Stomach (tissue), 19 donors: ENCODE measurements at places on chromosomes 16 and 17.

DNA sequence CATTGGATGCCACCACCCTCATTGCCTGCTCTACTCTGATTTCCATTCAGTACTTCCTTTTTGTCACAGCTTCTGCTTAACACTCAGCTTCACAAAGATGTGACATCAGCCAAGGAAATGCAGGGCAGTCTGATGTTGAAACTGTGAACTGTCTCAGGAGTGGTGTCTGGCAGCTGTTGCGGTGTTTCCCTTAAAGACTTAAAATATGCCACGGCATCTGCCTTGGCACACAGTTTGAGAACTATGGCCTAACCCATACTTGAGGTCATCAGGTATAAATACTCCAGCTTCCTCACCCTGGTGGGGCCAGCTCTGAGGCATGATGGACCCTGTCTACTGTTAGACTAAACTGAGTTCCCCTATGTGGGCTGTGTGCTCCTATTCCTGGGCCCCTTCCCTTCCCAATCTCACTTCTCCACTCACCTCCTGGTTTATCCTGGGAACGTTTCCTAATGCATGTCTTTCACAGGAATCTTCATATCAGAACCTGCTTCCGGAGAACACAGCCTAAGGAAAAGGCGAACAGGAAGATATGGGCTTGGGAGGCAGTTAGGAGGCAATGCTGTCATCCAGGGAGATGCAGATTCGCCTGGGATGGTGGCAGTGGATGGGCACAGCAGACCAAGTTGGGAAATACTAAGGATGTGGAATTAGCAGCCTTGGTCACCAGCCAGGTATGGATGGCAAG is 96.5 kb downstream of the WSCD1 start:
- DNase-seq, result no peak

GRCh38 chr17:63443053-63443452 is 3.1 kb downstream of the CYB561 start:
- no peak for DNase-seq

DNA sequence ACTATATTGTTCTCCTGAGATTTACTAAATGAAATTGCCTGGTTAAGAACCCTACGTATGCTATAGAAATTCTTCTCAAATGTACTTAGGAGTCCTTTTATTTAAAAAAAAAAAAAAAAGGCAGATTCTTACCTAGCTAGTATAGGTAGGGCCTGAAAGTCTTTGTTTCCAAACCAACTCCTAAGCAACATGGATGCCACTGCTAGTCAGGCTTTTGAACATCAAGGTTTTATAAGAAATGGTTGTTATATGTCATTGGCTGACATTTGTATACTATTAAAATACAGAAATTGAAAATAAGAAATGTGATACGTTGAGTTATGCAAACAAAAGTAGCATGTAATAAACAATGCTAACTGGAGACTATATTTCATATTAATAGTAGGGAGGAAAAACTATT is 1.2 kb downstream of the EVI2A start:
- no peak for DNase-seq

DNA sequence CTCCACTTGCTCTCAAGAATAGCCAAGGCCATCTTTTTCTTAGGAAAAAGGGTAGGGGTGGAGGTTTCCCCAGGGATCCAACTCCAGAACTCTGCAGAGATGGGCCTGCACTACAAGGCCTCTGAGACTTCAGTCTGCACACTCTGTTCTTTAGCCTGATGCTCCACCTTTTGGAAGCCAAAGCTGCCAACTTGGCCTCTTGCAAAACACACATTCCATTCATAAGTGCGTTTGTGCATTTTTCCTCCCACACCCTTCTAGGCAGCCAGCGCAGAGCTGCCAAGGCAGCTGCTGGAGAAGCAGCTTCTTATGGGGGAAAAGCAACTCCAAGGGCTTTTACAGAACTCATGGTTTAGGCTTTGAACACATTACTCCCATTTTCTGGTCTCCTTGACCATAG is 45.3 kb downstream of the REXO5 start:
- DNase-seq, result peak; percentile 88

DNA sequence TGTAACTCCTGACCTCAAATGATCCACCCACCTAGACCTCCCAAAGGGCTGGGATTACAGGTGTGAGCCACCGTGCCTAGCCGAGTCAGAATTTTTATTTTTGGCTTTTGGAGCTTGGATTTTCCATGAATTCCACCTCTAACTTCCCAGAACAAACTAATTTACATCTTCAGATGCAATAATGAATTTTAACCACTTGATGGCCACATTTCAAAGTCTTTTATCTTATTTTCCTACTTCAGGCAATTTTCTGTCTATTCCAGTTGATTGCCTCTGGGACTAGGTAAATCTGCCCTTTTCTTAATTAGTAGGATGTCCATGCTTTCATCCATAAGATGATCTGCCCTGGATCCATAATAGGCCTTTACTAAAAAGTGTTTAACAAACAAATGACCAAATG is 156.4 kb upstream of the ANKFN1 start:
- no peak for DNase-seq

DNA sequence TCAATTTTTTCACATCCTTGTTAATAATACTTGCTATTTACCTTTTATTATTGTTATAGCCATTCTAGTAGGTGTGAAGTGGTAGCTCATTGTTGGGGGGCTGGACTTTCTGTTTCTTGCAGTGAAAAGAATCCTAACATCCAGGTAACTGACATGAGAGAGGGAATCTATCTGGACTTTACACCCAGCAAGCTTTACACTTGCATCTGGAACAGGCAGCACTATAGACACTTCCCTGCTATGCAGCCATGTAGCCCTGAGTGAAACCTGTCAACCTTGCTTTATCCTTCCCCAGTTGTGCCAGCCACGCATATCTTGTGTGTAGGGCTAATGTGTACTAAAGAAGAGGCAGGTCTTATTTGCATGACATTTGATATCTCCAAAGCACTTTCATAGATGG is 16.9 kb upstream of the ABCC12 start:
- DNase-seq, result no peak

- DNase-seq, result peak; percentile 83
Measured at GRCh38 chr16:3036726-3037315, at the start of gene BICDL2. BICDL2 (minus strand) TSS chr16:3036944; CDS start chr16:3035496, 1,448 bp downstream.

DNA sequence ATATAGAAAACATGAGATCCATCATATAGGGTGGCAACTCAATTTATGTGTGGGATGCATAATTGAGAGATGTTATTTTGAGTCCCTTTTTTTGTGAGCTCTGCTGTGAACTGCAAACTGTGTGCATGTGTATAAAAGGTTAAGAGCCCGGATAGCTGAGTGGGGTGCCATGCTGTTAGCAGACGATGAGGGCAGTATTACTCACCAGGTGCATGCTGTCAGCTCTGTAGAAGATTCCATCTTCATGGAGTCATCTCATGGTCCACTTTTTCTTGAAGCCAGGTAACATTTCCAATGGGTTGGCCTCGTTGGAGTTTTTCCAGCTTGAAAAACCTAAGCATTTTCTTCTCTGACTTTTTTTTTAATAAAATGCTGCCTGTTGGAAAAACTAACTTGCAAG is 43.0 kb upstream of the RHBDL3 start:
- no peak for DNase-seq

DNA sequence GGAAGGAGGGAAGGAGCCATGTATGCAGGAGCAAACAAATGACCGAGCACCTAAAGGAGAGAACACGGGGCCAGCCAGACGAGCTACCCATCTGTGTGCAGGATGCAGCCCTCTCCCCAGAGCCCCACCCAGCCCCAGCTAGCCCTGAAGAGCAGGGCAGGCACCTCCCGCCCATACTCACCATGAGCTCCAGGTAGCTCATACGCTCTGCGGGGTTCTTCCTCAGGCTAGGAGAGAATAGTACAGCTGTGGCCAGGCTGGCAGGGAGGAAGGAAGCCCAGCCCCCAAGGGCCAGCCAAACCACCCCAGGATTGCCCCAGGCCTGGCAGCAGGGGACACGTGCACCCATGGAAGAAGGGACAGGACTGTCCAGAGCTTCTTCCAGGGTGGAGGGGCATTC is 81.9 kb downstream of the KCNJ18 start:
- DNase-seq, result no peak

- DNase-seq, result no peak
Measured at GRCh38 chr17:34619687-34620217, 40.4 kb downstream of the TMEM132E start.

- DNase-seq, result no peak
Measured at GRCh38 chr16:78024159-78024558, 1.8 kb downstream of the CLEC3A start.

GRCh38 chr16:4056161-4057105 is 59.8 kb downstream of the ADCY9 start:
- no peak for DNase-seq

- no peak for DNase-seq
Measured at GRCh38 chr17:51890710-51891109, 267.8 kb downstream of the CA10 start.

GRCh38 chr17:44084131-44084538 is 13.6 kb downstream of the G6PC3 start:
- DNase-seq, result no peak

- peak; percentile 60 for DNase-seq
Measured at GRCh38 chr16:67542464-67542863, 13.8 kb downstream of the RIPOR1 start.

GRCh38 chr17:16942141-16943031 is 29.5 kb downstream of the TNFRSF13B start:
- DNase-seq, result peak; percentile 30

DNA sequence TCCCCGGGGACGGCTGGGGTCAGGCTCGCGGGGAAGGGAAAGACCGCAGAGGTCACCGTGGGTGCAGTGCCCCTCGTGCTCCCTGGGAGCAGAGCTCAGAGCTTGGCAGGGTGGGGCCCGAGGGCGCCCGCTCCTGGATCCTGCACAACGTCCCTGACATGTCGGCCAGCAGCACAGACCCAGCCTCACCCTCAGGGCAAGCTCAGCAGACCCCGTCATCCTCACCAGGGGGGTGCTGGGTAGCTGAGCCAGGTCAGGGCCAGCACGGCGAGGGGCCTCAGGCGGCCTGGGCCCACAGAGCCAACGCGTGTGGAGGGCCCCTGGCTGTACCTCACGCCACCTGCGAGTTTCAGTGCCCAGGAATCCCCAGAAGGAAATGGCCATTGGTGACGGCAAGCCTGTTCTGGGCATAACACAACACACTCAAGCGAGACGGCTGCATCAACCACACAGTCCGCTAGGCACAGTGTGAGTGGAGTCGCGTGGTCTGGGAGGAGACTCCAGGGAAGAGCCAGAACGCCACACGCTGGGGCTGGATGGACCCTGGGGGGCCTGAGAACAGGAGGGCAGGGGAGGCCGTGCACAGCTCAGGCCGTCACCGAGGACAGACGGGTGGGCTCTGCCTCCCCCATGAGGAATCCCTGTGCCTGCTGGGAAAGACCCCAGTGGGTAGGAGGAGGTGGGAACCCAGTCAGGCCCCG is 60.3 kb downstream of the ZNF778 start:
- DNase-seq, result no peak

GRCh38 chr17:8791910-8792270 is 7.3 kb downstream of the MFSD6L start:
- DNase-seq, result no peak

- DNase-seq, result no peak
Measured at GRCh38 chr17:65220732-65221131, 83.6 kb downstream of the RGS9 start.

DNA sequence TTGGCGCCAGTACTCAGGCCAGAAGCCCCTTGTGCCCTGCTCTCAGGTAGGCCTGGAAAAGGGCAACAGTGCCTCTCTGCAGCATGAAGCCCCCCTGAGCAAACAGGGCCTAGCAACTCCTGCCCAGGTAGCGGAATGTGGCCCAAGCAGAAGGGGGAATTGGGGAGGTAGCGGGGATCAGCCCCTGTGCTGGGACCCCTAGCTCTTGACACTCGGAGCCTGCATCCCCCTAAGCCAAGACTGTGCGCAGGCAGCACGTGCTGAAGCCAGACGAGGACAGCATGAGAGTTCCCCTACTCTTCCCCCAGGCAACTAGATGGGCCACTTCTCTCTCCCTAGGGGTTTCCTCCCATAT is 823 bp upstream of the CD2BP2 start:
- no peak for DNase-seq

GRCh38 chr16:24701521-24701951 is 27.9 kb upstream of the TNRC6A start:
- DNase-seq, result peak; percentile 29

DNA sequence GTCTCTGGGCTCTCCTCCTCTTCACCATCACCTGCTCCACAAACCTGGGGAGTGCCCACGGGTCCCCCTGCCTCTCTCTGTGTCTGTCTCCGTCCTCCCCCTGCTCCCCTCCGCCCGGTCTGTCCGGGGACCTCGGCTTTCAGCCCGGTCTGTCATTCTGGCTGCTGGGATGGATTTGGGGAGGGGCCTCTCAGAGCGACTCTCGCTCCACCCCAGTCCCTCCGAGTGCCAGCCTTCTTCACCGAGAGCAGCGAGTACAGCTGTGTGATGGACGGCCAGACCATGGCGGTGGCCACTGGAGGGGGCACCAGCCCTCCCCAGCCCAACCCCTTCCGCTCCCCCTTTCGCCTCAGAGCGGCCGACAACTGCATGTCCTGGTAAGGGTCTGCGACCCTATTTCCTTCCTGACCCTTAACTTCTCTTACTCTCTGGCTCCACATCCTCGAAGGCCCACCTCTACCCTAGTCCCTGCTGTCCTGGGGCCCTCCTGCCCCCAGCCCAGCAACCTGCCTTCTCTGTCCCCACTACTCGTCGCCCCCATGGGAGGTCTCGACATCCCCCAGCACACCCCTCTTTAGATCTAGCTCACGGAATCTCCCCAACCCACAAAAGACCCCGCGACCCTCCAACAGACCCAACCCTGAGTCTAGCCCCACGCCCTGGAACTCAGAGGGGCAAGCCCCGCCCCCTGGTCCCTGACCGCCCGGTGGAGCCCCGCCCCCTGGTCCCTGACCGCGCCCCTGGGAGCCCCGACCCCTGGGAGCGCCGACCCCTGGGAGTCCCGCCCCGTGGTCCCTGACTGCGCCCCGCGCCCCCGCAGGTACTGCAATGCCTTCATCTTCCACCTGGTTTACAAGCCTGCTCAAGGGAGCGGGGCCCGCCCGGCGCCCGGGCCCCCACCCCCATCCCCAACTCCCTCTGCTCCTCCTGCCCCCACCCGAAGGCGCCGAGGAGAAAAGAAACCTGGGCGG is 5.6 kb upstream of the CXCL16 start:
- no peak for DNase-seq

- peak; percentile 91 for DNase-seq
Measured at GRCh38 chr17:42531455-42532354, 4.3 kb upstream of the NAGLU start.

DNA sequence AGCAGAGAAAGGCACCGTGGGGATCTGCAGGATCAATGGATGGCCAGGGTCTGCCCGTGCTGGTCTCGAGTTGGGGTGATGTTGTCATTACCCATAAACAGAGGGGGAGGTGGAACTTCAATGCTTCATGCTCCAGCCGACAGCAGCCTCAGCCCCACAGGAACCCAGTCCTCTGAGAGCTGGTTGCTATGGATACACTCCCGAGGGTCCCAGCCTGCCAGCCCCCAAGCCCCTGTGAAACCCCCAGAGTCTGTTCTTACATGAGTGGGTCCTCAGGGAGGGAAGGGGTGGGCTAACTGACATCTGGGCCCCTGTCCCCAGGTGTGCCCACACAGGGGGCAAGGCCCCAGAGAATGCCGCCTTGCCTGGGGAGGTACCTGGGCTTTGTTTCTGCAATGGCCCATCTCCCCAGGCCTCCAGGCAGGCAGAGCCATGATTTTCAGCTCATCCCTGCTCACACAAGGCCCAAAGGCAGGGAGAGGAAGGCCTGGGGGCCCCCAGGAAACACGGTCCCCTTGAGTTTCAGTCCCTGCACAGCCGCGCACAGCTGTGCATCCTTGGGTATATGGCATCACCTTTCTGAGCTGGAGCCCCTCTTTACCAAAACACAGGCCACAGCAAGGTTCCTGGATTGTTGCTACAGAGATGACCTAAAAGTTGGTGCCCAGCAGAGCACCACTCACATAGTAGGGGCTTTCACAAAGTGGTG is 223.7 kb downstream of the ZNF423 start:
- DNase-seq, result no peak

GRCh38 chr16:28858421-28858820 is 5.2 kb upstream of the SH2B1 start:
- DNase-seq, result no peak

- no peak for DNase-seq
Measured at GRCh38 chr17:55563363-55563762, 52.1 kb upstream of the SMIM36 start.
